ENCODE measurements at places on chromosomes 3 and 15.

DNA sequence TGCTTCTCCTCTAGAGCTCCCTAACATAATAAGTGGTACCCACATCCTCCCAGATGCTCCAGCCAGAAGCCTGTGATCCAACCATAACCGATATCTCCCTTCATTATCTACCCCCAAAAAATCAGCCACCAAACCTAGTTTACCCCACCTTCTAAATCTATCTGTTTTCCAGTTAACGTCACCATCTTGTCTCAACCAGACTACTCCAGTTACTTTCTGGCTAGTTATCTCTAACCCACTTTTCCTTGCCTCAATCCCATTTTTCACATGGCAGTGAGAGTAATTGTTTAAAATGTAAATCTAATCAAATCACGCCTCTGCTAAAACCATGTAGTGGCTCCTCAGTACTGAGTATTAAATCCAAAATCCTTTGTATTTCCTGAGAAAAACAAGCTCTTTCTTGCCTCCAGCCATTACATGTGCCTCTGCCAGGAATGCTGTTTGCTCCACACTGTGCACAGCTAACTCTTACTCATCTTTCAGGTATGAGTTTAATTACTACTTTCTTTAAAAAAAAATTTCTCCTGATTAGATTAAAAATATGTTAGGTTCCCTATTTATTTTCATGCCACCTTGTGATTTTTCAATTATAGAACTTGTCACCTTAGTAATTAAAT lies 15.4 kb downstream of the CCDC54 start:
- DNase-seq = no peak

DNA sequence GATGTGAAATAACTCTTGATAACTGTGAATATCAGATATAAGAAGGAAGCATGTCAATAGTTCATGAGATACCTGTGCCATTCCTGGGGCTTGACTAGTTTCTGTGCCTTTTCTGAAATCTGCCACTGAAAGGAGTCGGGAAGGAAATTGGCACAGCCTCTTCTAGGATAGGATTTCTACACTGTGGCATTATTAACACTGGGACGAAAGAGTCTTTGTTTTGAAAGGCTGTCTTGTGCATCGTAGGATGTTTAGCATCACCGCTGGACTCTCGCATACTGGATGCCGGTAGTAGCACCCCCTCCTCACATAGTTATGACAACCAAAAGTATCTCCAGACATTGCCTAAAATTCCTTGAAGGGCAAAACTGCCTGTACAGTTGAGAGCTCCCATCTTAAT lies 77.9 kb upstream of the SAMMSON start:
- DNase-seq = no peak

DNA sequence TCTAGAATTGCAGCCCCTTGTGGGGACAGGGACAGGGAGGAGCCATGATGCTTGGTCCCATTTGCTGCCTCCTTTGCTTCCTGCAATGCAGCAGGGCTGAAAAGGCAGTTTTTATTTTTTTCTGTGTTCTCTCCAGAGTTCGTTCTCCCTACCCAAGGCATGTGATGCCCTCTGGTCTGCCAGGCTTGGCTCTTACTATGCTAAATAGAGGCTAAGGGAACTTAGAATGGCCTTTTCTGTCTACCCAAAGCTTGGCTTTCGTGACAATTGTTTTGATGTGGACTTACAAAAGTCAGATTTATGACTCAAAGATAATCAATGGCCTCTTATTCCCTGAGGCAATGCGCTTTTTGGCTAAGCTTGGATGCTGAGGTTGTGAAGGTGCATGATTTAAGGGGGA lies 293.3 kb upstream of the TBL1XR1 start:
- DNase-seq = no peak

- DNase-seq = peak; percentile 18
These were observed 13.0 kb upstream of the TNK2 start for GRCh38 chr3:195921334-195921791.

- no peak for DNase-seq
These were observed 19.9 kb upstream of the HEG1 start for GRCh38 chr3:125075738-125076137.

DNA sequence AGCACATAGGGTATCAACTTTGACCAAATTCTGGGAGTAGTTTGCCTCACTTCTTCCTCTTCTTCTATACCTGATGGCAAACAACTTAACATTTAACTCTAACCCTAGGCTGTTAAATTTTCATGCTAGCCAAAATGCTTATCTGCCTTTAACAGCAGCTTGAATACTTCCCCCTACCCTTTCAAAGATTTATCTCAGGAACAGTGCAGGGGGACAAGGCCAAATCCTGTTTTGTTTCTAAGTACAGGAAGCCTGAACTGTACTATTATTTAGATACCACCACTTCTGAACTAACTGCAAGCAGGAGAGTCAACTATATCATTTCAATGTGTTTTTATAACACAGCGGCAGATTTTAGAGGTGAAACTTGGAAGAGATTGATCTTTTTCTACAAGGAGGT lies 104.0 kb upstream of the CNTN6 start:
- no peak for DNase-seq

GRCh38 chr15:67579164-67579563 lies 36.7 kb downstream of the MAP2K5 start:
- no peak for DNase-seq

DNA sequence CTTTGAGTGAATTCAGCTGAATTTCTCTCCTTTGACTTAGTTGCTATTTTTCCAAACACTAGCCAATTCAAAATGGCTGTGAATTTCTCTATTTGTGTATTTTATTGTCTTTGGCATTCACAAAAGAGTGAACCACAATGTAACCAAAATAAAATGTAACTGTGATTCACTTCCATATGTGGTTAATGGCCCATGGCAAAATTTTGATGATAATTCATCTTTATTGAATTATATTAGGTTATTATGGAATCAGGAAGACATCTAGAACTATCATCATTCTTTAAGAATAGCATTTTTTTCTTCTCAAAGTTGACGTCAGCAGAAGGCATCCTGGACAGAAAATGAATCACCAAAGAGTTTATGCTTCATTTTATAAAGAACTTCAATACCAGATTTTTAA lies 705.3 kb upstream of the NAALADL2 start:
- no peak for DNase-seq

DNA sequence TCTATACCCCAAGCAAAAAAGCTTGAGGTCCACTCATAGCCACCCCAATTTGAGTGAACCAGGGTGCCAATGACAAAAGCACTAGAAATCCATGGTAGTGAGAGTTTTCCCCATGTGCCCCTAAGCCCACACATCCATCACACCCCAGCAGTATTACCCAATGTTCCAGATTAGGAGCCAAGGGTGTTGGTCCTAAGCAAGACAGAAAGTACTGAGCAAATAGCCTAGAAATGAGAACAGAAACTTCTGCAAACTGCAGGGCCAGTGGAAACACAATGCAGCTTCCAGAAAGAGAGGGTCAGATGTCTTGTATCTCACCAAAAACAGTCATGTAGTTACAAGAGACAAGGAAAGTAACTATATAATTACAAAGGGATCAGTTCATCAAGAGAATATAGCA lies 10.9 kb upstream of the OXTR start:
- DNase-seq = no peak

DNA sequence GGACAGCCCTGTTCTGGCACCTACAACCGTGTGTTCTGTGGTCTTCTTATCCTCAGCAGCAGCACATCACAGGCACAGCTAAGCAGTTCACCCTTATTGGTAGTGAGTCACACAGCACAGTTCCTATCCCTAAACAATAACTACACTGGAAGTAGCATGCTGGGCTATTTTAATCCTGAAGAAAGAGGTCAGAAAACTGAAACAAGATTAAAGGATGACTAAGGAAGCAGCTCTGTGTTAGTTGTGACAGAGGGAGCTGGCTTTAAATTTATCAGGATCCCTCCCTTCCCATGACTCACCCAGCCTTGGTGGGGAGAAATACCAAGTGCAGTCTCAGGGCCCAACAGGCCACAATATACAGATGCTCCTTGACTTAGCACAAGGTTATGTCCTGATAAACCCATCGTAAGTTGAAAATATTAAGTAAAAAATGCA lies 144.3 kb downstream of the ERC2 start:
- no peak for DNase-seq

- no peak for DNase-seq
These were observed 14.1 kb downstream of the STARD5 start for GRCh38 chr15:81309647-81310450.

- DNase-seq = no peak
These were observed 162.0 kb downstream of the IMPG2 start for GRCh38 chr3:101158374-101158773.

GRCh38 chr3:156397534-156397933 lies 157.4 kb downstream of the SSR3 start:
- no peak for DNase-seq

GRCh38 chr3:76986876-76987474 lies 52.9 kb upstream of the ROBO2 start:
- DNase-seq = no peak

GRCh38 chr3:4547799-4548198 lies 54.7 kb downstream of the ITPR1 start:
- no peak for DNase-seq

GRCh38 chr3:71005702-71006321 lies 577.7 kb downstream of the FOXP1 start:
- DNase-seq = no peak

- DNase-seq = no peak
These were observed 96.1 kb downstream of the MCTP2 start for GRCh38 chr15:94327356-94327936.

GRCh38 chr3:197183582-197183981 lies 114.8 kb downstream of the DLG1 start:
- no peak for DNase-seq

GRCh38 chr3:10774825-10775224 lies 41.2 kb upstream of the SLC6A11 start:
- no peak for DNase-seq

DNA sequence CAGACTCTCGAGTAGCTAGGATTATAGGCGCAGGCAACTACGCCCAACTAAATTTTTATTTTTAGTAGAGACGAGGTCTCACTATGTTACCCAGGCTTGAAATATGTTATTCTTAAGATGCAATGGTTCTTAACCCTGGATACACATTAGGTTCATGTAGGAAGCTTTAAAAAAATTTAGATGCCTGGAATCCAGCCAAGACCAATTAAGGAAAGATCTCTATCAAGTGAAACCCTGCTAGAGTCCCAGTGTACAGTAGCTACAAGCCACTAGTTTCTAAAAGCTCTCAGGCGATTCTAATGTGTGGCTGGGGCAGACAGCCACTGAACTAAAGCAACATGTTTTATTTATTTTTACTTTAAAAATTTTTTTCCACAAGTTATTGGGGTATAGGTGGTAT lies 33.2 kb downstream of the TRIM69 start:
- no peak for DNase-seq

GRCh38 chr3:147652651-147653366 lies 243.6 kb downstream of the ZIC1 start:
- no peak for DNase-seq

DNA sequence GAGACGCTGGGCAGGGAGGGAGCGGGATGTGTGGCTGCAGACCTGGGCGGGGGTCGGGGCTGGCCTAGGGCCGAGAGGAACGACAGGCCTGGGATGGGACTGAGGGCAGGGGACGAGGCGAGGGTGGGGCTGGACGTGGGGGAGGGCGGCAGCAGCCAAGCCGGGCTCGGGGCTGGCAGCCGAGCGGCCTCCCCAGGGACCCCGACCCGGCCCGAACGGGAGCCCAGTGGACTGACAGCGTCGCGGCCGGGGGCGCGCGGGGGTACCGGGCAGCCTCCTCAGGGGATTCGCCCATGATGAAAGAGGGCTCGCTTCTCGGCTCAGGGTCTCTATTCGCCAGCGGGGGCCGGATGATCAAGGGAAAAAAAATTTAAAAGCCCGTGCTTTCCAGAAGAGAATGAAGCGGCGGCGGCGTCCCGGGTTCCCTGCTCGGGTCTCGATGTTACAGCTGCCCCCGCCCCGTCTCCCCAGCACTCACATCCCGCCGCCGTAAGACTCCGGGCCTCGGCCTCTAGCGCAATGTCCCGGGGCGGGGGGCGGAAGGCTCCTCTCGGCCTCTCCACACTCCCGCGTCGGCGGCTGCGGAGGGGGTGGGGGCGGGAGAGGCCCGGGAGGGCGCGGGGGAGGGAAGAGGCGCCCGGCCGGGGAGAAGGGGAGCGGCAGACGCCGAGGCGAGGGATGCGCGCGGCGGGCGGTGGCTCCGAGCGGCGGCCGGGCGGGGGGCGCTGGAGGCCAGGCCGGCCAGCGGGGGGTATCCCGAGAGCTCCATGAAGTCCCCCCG lies 4.3 kb downstream of the PTH1R start:
- no peak for DNase-seq

GRCh38 chr15:38642689-38643270 lies 78.2 kb upstream of the RASGRP1 start:
- no peak for DNase-seq

- DNase-seq = no peak
These were observed 305.4 kb downstream of the MEX3B start for GRCh38 chr15:81740416-81740815.
